ENCODE measurements at places on chromosomes 7 and 10.

- no peak for DNase-seq
Observed at GRCh38 chr7:123661765-123662164, 6.1 kb downstream of the LMOD2 start.

DNA sequence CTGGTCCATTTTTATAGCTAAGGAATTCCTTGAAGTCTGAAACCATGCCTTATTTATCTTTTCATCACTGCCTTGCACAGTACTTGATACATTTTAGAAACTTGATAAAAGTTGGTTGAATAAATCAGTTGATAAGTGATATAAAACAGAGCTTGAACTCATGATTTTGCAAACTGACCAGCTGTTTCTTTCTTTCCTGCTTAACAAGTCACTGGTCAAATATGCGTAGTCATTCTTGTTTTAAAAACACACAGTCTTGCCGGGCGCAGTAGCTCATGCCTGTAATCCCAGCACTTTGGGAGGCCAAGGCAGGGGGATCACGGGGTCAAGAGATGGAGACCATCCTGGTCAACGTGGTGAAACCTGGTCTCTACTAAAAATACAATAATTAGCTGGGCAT is 6.3 kb downstream of the TPST1 start:
- no peak for DNase-seq

GRCh38 chr10:105291571-105291970 is 650.5 kb downstream of the SORCS3 start:
- DNase-seq: no peak

DNA sequence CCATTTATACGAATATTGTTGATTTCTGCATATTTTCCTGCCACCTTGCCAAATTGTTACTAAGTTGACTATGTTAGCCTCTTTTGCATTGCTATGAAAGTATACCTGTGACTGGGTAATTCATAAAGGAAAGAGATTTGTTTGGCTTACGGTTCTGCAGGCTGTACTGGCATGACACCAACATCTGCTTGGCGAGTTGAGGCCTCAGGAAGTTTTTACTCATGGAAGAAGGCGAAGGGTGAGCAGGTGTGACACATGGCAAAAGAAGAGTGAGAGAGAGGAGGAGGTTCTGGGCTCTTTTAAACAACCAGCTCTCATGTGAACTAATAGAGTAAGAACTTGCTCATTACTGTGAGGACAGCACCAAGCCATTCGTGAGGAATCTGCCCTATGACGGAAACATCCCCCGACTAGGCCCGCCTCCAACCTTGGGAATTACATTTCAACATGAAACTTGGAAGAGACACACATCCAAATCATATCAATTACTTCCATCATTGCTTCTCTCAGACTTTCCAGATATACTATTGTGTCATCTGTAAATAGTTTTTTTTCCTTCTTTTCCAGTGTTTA is 8.4 kb downstream of the RALA start:
- no peak for DNase-seq

- no peak for DNase-seq
Observed at GRCh38 chr7:157483515-157483914, 146.7 kb downstream of the DNAJB6 start.

- no peak for DNase-seq
Observed at GRCh38 chr7:141462958-141463357, 88.3 kb upstream of the AGK start.

DNA sequence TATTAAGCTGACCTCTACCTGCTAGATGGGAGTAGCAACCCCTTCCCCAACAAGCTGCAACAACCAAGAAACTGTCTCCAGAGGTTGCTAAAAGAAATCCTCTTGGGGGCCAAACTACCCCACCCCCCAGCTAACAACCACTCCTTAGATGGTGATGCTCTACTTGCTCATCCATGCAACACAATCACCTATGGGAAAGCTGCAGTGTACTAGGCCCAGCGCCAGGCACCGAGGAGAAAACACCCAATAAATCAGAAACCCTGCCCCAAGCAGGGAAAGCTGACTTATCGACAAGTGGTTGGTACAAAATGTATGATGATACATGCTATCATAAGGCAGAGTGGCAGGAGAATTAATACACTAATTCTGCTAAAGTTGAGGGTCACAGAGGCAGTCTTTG is 17.3 kb downstream of the SLC25A13 start:
- no peak for DNase-seq

DNA sequence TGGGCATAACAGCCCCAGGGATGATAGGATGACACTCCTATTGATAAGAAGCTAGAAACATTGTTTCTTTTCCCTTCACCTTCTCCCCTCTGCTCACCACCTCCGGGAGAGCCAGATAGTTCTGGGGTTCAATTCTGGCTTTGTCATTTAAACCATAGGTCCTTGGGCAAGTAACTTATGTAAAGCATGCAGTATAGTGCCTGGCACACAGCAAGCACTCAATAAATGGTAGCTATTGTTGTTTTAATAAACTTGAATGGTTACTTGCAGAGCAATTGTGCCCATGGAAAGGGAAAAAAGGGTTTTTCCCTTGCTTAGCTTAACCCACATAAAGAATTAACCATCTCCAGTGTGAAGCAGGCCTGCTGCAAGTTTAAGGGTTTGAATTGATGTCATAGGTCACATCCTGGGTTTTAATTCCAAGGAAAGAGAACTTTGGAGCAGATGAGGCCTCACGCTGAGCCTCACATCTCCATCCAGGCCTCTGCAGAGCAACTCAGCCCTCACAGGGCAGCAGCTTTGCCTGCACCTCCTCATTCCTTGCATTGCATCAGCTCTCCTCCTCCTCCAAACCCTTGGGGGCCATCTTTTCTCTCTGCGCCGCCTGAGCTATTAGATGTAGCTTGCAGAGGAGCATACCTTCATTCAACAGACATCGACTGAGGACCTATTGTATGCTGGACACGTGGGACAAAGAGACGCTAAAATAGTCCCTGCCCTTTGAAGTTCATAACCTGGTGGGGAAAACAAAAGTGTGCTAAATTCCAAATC is 22.9 kb downstream of the ZNF775 start:
- no peak for DNase-seq

GRCh38 chr10:127527891-127528290 is 21.2 kb upstream of the NPS start:
- no peak for DNase-seq

DNA sequence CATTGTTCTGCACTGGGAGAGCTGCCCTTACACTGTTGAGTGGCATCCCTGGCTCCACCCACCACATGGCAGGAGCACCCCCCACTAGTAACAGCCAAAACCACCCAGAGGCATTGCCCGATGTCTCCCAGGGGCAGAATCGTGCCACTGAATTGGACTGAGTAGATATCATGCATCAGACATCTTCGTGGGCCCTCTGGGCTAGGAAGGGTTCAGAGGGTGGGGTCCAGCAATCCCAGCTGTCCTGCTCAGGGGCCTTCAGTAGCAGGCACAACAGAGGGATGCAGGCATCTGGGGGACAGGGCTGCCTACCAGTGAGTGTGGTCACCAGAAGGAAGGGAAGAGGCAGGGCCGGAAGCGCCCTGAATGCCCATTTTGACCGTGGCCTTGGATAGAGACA is 119.7 kb upstream of the PPP2R2D start:
- no peak for DNase-seq

DNA sequence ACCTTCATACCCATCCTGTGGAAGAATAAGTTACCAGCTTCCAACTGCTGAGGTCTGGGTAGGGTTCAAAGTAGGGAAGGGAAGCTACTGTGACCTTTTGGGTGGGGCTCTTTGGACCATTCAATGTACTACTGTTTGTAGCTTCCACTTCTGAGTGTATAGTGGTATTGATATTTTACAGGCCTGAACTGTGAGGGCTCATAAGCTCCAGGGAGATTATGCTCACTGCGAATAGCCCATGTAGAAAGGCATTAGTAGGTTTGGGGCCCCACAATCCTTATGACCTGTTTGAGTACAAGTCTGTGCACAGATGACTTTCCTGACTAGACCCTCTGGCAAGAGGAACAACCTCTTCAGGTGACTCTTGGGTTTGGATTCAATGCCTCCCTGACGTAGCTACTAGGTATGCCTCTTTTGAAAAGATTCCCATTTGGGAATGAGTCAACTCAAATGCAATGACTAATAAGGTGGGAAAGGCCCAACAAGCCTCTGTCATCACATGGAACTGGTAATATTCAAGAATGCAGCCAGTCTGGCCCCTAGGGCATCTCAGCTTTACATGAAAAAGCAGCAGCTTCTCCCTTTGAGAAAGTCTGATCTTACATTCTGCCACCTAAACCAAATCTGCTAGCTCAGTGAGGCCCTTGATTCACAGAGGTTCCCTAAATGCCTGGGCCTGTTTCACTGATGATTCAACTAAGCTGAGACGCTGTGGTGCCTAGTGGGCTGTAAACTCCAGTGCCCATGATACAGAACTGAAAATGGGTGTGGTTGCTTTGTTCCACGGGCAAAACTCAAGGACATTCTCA is 79.8 kb downstream of the ABI1 start:
- DNase-seq: no peak

GRCh38 chr7:125555916-125556315 is 626.3 kb upstream of the POT1 start:
- DNase-seq: no peak

DNA sequence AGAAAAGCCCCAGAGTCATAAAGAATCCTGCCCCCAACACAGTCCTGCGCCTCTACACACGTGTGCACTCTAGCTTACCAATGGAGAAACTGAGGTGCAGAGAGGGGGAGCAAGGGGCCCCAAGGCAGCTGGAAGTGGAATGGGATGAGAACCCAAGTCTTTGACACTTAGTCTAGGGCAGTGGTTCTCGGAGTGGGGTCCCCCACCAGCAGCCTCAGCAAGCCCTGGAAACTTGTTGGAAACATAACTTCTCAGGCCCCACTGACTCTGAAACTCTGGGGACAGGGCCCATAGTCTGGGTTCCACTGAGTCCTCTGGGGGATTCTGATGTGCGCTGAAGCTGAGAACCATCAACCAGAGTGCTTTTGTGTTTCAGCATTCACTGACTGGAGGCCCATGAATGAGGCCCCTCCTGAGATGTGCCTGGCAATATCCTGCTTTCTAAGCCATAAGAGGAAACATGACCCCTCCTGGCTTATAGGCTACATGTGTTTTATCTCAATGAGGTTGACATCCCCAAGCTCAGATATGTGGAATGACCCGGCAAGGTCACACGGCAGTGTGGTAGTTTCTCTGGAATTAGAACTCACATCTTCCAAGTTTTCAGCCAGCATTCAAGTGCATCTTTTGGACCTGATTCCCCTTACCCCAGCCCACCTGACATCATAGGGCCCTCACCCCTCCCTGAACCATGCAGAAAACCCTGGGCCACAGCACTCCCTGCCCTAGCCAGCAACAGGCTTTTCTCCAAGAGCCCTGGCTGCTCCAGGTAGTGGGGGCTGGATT is 147.3 kb upstream of the PCBD1 start:
- no peak for DNase-seq

- DNase-seq: no peak
Observed at GRCh38 chr7:80896906-80897598, 21.8 kb downstream of the SEMA3C start.

GRCh38 chr10:75015442-75015841 is 96.0 kb upstream of the SAMD8 start:
- no peak for DNase-seq

- DNase-seq: no peak
Observed at GRCh38 chr7:2295936-2296620, 18.2 kb downstream of the SNX8 start.

GRCh38 chr7:42174391-42174912 is 62.6 kb downstream of the GLI3 start:
- DNase-seq: no peak

GRCh38 chr10:57657164-57657765 is 610.4 kb downstream of the IPMK start:
- no peak for DNase-seq

DNA sequence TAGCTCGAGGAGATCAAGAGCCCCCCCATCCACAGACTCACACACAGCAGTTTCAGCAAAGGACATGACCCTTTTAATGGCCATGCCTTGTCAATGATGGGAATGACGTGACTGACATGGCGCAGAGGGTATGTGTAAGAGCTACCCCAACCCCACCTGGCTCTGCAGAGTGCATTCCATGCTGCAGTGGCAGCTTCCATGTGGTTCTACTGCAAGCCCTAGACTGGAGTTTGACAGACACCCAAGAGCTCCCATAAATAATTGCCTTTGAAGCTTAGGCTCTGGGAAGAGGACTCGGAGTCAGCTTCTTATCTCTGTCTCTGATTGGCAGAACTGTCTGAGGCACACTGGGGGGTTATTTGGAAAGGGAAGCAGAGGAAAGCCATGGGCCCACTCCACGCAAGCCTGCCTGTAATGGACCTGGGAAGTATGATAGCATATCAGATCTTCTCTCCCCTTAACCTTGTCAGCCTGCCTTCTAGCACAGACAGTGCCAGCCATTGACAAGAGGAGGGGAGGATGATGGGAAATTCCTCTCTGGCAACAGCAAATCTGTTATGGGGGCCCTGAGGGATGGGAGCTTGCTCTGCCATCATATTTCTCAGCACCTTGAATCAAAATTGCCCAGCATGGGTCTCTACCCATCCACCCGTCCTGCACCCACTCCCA is 478.5 kb upstream of the PODXL start:
- DNase-seq: no peak

DNA sequence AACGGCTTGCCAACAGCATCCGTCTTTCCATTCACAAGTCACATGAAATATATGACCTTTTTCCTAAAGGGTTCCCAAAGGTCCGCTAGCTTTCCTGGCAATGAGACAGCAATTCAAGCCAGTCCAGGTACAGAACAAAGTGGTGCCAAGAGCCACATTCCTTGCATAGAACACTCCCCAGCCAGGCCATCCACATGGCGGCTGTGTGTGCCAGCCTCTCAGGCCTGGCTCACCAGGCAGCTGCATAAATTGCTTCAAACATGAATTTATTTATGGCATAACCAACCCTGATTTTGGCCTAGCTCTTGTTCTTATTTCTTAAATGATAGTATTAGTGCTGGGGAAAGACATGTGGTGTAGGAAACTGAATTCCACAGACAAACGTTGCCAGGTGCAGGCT is 63.7 kb upstream of the CREB5 start:
- DNase-seq: no peak

DNA sequence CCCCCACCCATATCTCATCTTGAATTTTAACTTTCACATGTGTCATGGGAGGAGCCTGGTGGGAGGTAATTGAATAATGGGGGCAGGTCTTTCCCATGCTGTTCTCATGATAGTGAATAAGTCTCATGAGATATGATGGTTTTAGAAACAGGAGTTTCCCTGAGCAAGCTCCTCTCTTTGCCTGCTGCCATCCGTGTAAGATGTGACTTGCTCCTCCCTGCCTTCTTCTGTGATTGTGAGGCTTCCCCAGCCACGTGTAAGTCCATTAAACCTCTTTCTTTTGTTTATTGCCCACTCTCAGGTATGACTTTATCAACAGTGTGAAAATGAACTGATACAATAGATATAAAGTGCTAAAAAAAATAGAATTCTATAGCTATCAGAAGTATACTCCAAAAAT is 168.8 kb downstream of the CXCL12 start:
- no peak for DNase-seq

GRCh38 chr7:6271694-6272440 is 557 bp downstream of the CYTH3 start:
- DNase-seq: peak; percentile 29

DNA sequence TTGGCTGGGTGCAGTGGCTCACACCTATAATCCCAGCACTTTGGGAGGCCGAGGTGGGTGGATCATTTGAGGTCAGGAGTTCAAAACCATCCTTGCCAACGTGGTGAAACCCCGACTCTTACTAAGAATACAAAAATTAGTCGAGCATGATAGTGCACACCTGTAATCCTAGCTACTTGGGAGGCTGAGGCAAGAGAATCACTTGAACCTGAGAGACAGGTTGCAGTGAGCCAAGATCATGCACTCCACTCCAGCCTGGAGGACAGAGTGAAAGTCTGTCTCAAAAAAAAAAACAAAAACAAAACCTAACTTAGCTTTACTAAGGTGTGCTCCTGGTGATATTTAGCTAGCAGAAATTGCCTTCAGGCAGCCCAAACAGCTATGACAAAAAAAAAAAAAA is 24.3 kb upstream of the VDAC2 start:
- DNase-seq: no peak

GRCh38 chr7:28328146-28328545 is 84.2 kb upstream of the CREB5 start:
- no peak for DNase-seq

All from CD4-positive, alpha-beta T cell treated with Interleukin-21 for 1 hour (primary cell).